Endothelial cell of umbilical vein (primary cell): ENCODE measurements at places on chromosomes 7 and 10. TPM values are rescaled to one million over a fixed set of nuclear protein-coding genes. Genes with fewer than 3 reads are reported as not detected.

The GRID1 gene
- not detected in 2 replicates for total RNA-seq

The RET gene
- 0.22 TPM in 1 of 2 replicates, not detected in the other for total RNA-seq

The CALML3 gene
- not detected in 2 replicates for total RNA-seq

- DNase-seq, result no peak
Measured at GRCh38 chr7:45394117-45394708, 180.0 kb upstream of the ADCY1 start.

- DNase-seq, result no peak
Measured at GRCh38 chr7:28038175-28038797, 142.3 kb downstream of the JAZF1 start.

DNA sequence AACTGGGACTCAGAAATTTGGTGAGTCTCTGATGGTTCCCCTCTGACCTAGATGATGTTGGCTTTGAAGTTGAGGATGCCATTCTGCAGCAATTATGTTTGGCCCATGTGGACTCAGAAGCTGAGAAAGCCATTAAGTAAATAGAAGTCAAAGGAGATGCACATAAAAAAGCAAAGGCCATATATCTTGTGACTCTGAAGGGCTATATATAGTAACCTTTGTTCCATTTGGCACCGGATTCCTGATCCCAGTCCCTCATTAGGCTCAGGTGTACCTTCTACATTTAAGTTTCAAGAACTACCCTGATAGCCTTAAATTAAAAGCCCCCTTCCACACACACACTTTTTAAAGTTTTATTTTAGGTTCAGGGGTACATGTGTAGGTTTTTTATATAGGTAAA is 50.0 kb upstream of the PDK4 start:
- DNase-seq, result no peak

GRCh38 chr10:96910488-96911395 is 78.6 kb downstream of the LCOR start:
- DNase-seq, result peak; percentile 64
